ENCODE measurements at places on chromosomes 16 and 17.

DNA sequence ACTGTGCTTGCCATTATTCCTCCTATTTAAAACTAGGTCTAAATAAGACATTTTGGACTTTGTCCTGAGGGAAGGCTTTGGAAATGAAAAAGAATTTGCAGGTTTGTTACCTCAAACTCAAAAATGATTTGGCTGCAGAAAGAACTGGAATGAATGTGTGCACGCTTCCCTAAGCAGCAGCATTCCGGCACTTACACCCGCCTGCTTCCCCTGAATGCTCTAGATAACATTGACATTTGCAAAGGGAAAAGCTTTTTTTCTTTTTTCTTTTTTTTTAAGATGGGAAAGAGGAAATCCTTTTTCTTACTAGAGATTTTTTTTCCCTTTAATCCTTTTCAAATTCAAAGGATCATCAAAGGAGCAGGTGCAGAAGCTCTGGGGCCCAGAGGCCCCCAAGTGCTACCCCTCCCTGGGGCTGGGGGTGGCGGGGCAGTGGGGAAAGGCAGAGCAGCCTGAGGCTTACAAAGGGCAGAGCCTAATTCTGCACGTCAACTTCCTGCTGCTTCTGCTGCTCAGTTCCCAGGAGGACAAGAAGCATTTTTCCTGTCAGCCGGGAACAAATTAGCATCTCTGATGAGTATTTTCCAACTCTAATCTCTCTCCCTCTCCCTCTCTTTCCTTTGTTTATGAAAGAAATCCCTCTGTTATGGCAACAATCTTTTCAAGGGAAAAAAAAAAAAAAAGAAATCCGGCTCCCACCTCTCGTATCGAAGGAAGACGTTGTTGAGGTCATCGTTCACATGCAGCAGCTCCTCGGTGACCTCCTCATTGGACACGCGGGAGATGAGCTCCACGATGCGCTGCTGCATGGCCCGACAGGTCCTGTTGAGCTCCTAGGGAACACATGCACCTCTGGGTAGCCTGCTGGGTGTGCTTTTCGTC, 32.1 kb upstream of the SREBF1 start:
- DNase-seq, result no peak

DNA sequence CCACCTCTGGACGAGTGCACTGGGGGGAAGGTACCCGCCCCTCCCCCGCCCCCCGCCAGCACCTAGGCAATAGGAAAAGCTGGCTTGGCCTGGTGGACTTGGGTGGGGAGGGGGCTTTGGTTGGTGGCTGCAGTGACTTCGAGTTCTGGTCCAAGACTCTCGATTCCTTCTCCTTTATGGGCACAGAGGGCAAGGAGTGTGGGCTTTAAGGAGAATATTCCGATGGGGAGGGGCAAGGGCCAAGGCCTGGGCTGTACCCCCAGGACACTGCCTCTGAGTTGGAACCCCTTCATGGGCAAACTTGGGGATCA, 409 bp downstream of the ACSF2 start:
- no peak for DNase-seq

DNA sequence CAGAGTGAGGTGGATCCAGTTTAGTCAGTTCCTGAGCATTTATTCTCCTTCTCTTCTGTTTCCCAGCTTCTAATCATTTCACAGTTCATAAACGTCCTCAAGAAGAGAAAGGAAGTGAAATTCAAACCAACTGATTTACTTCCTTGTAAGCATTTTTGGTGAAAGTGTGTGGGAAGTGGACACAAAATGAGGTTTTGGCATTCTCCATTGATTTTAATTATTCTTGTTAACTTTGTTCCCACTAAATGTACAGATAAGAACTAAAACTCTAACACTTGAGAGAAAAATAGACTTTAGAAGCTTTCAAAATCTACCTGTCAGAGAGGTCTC, 42.7 kb upstream of the CORO6 start:
- no peak for DNase-seq

GRCh38 chr16:57013229-57013628, 23.9 kb downstream of the NLRC5 start:
- DNase-seq, result no peak

GRCh38 chr17:80346498-80347275, 68.3 kb upstream of the ENDOV start:
- no peak for DNase-seq

DNA sequence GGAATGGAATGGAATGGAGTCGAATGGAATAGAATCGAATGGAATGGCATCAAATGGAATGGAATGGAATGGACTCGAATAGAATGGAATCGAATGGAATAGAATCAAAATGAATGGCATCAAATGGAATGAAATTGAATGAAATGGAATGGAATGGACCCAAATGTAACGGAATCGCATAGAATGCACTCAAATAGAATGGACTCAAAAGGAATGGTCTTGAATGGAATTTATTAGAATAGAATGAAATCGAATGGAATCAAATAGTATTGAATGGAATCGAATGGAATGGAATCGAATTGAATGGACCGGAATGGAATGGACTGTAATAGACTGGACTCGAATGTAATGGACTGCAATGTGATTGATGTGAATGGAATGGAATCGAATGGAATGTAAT, 501.4 kb upstream of the WSB1 start:
- no peak for DNase-seq

DNA sequence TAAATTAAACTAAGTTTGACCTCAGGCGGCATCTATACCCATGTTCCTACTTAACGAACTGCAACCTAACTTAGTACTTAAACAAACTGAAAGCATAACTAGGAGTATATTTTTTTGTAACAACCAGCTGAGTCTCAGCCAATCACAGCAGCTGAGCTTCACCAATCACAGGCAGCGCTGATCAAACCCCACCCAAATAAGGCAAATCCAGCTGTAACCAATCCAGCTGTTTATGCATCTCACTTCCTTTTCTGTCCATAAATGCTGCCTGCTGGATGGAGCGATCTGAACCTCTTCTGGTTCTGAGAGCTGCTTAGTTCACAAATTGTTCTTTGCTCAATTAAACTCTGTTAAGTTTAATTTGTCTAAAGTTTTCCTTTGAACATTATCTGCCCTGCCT, 131.3 kb downstream of the PMP22 start:
- DNase-seq, result no peak

GRCh38 chr17:28194382-28194781, 124.6 kb upstream of the TMEM97 start:
- DNase-seq, result no peak

GRCh38 chr17:48024149-48025039, 13.2 kb downstream of the COPZ2 start:
- no peak for DNase-seq

DNA sequence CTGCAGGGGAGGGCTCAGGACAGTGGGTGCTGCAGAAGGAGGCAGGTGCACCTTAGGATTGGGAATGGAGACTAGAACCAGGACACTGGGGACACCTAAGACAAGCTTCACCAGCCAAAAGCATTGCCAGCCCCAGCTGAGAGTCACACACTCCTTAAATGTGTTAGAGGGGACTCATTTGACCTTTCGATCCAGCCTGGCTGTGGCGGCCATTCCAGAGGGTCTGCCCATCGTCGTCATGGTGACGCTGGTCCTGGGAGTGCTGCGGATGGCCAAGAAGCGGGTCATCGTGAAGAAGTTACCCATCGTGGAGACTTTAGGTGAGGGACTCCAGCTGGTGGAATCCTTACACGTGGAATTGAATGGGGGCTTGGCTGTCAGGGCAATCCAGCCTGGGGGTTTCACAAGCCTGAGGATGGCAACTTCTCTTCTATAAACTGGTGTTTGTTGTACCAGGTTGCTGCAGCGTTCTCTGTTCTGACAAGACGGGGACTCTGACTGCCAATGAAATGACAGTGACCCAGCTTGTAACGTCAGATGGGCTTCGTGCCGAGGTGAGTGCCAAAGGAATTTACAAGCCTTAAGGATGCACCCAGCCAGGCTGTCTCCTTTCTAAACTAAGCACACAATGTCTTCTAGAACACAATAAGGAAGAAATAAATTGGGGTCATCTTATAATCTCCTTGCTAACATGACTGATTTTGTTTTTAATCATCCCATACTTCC, 65.3 kb downstream of the MEAK7 start:
- DNase-seq, result no peak
